Hematopoietic multipotent progenitor cell treated with erythropoietin and hydrocortisone succinate and interleukin-3 and kit ligand, for 17 days (in vitro differentiated cells): ENCODE measurements at places on chromosomes 4 and X.

GRCh38 chr4:159024266-159024665 is 78.6 kb upstream of the RAPGEF2 start:
- peak; percentile 35 for DNase-seq

GRCh38 chr4:156779774-156780173 is 191.8 kb downstream of the PDGFC start:
- no peak for DNase-seq

GRCh38 chrX:50762578-50762977 is 51.4 kb downstream of the SHROOM4 start:
- no peak for DNase-seq

DNA sequence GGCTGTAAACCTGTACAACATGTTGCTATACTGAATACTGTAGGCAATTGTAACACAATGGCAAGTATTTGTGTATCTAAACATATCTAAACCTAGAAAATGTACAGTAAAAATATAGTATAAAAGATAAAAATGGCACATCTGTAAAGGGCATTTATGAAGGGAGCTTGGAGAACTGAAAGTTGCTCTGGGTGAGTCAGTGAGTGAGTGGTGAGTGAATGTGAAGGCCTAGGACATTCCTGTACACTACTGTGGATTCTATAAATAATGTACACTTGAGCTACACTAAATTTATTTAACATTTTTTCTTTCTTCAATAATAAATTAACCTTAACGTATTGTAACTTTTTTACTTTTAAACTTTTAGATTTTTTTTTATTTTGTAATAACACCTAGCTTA is 5.0 kb upstream of the SHROOM4 start:
- DNase-seq: no peak

DNA sequence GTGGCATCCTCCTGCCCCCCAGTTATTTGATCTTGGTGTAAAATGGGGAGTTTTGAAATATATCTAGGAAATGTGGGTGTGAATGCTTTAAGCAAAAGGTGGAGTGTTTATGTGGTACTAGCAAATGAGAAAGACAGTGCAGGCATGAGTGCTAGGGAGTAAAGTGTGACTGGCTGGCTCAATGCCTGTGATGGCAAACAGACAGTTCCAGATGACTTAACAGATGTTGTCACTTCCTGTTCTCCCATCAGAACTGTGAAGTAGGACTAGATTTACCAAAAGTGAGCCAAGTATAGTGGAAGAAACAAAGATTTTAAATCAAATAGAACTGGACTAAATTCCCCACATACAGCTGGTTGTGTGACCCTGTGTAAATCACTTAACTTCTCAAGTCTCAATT is 8.4 kb upstream of the AMOT start:
- no peak for DNase-seq

- no peak for DNase-seq
These were observed 5.2 kb upstream of the ARX start for GRCh38 chrX:25020905-25021449.

GRCh38 chrX:41909068-41909467 is 14.3 kb downstream of the CASK start:
- DNase-seq: no peak

DNA sequence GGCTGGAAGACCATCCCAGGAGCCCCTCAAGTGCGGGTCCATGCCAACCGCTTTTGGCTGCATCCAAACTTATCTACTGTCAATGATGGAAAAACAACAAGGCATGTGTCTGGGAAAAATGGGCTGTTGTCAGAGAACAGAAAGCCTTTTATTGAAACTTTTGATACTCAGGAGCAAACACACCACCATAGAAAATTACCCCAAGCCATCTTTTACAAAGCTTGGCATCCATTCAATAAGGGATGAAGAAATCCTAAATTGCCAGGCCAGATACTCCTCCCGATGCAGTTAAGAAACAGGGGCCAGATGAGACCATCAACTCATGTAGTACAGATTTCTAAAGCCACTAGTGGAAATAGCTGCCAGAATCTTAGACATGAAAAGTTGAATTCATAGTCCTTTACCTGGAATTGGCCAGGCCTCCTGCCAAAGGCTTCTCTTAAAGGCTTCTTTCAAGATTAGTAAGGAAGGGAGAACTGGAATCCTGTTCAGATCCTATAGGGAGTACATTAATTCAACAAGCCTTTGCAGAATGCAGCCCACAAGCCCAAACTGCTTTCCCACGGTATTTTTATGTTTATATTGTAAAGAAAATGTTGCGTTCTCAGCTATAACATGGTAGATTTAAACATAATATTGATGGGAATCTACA is 145.4 kb upstream of the MAP3K15 start:
- DNase-seq: no peak

DNA sequence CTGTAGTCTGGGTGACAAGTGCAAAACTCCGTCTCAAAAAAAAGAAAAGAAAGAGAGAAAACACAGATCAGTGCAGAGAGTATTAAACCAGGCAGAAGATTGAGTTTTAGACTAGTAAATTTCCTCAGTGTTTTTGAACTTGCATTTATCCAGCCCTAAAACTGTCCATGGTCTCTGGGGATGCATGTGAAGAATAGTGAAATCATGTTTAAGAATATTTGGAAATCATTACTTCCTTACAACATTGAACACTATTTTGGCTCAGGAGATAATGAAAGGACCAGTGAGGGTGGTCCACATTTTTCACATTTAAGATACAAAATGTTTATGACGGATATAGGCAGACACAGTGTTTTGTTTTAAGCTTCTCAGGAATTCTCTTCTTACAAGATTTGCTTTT is 195.8 kb upstream of the RASGEF1B start:
- DNase-seq: no peak

DNA sequence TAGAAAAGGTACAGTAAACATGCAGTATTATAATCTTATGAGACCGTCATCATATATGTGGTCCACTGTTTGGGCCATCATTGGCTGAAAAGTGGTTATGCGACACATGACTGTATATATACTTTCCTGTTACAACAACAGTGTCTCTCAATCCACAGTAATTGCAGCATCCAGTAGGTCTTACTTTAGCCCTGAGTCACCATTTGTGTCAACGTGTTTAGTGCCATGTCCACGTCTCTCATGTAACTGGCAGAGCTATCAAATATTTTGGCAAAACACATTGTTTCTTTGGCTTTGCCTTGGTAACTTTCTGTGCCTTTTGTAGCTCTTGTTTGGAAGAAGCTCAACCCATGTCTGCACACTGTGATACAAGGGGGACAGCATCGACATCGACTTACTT is 73.8 kb downstream of the CD38 start:
- no peak for DNase-seq
